Epithelial cell of proximal tubule (primary cell): ENCODE measurements at places on chromosomes 7 and 10. TPM values are rescaled to one million over a fixed set of nuclear protein-coding genes. Genes with fewer than 3 reads are reported as not detected.

The GIMAP6 gene
- not detected in 2 replicates for total RNA-seq

The ZNF365 gene
- total RNA-seq = 2.0 and 2.9 TPM in 2 replicates

The SPDYE2B gene
- not detected in 2 replicates for total RNA-seq

The MYO3A gene
- 2.4 and 5.0 TPM in 2 replicates for total RNA-seq

The IDI2 gene
- total RNA-seq = not detected in 2 replicates

The SYCE1 gene
- not detected in 2 replicates for total RNA-seq

The MYL10 gene
- total RNA-seq = not detected in 2 replicates

The MRPL43 gene
- 99.6 and 134 TPM in 2 replicates for total RNA-seq

The TRPV5 gene
- not detected in 2 replicates for total RNA-seq

The KCNIP2 gene
- total RNA-seq = 0.14 and 2.9 TPM in 2 replicates

The TAS2R41 gene
- not detected in 2 replicates for total RNA-seq

The GNA12 gene
- total RNA-seq = 19.3 and 22.4 TPM in 2 replicates

The AKR1C2 gene
- total RNA-seq = 1.0 and 4.4 TPM in 2 replicates

The GPER1 gene
- 0.72 and 0.81 TPM in 2 replicates for total RNA-seq

The ZNF488 gene
- 0.63 and 2.1 TPM in 2 replicates for total RNA-seq

The GNAI1 gene
- total RNA-seq = 30.0 and 33.6 TPM in 2 replicates

The HOXA10 gene
- total RNA-seq = 36.7 and 51.7 TPM in 2 replicates

The PPP1R17 gene
- total RNA-seq = not detected in 2 replicates

The MGMT gene
- total RNA-seq = 19.7 and 51.4 TPM in 2 replicates

The FAM25C gene
- total RNA-seq = 7.0 TPM in 1 of 2 replicates, not detected in the other

The SEMA3C gene
- 68.6 and 77.1 TPM in 2 replicates for total RNA-seq

The SPRN gene
- total RNA-seq = 0.12 and 0.51 TPM in 2 replicates

The OR6B1 gene
- total RNA-seq = not detected in 2 replicates

The KCNMA1 gene
- 12.5 and 19.5 TPM in 2 replicates for total RNA-seq

The GLI3 gene
- 2.1 and 2.6 TPM in 2 replicates for total RNA-seq

The CALCR gene
- not detected in 2 replicates for total RNA-seq

The STEAP4 gene
- total RNA-seq = 0.52 and 0.80 TPM in 2 replicates

The MSS51 gene
- total RNA-seq = 0.80 and 1.1 TPM in 2 replicates

The PALD1 gene
- total RNA-seq = 3.3 and 3.5 TPM in 2 replicates

The NPC1L1 gene
- total RNA-seq = 0.23 and 0.94 TPM in 2 replicates

The NPSR1 gene
- not detected in 2 replicates for total RNA-seq

The ATP6V0E2 gene
- 57.3 and 62.2 TPM in 2 replicates for total RNA-seq

The ENTPD1 gene
- total RNA-seq = not detected in 2 replicates

The SFTPD gene
- not detected in 2 replicates for total RNA-seq

The ARMH3 gene
- total RNA-seq = 6.6 and 9.5 TPM in 2 replicates

The LLCFC1 gene
- not detected in 2 replicates for total RNA-seq

The CCDC136 gene
- total RNA-seq = 2.0 and 4.5 TPM in 2 replicates

The AKR1C8 gene
- not detected in 2 replicates for total RNA-seq

The CUZD1 gene
- total RNA-seq = 0.29 and 1.0 TPM in 2 replicates

The CCDC146 gene
- 0.07 and 5.2 TPM in 2 replicates for total RNA-seq

The GDF2 gene
- not detected in 2 replicates for total RNA-seq

The TCAF2 gene
- total RNA-seq = 0.07 and 2.3 TPM in 2 replicates

The LBX1 gene
- not detected in 2 replicates for total RNA-seq

The ACHE gene
- 0.51 and 3.3 TPM in 2 replicates for total RNA-seq

The GNGT1 gene
- total RNA-seq = not detected in 2 replicates

The RINT1 gene
- 13.5 and 27.1 TPM in 2 replicates for total RNA-seq

The ELOVL3 gene
- 0.06 and 0.07 TPM in 2 replicates for total RNA-seq

The PPP1R9A gene
- total RNA-seq = 11.7 and 14.1 TPM in 2 replicates

The BEND7 gene
- 25.9 and 41.4 TPM in 2 replicates for total RNA-seq

The SLIT1 gene
- total RNA-seq = under 0.01 and 0.12 TPM in 2 replicates
